Activated CD4-positive, alpha-beta T cell treated with anti-CD3 and anti-CD28 coated beads, Interleukin-2, Interleukin-4, amounts not matched to agents 100 ng/mL and 50 ng/mL, durations not matched to agents 16 hours and 8 hours (primary cell): ENCODE measurements at places on chromosomes 2 and 18.

GRCh38 chr2:218648787-218649100, 10.7 kb downstream of the ZNF142 start:
- no peak for DNase-seq

DNA sequence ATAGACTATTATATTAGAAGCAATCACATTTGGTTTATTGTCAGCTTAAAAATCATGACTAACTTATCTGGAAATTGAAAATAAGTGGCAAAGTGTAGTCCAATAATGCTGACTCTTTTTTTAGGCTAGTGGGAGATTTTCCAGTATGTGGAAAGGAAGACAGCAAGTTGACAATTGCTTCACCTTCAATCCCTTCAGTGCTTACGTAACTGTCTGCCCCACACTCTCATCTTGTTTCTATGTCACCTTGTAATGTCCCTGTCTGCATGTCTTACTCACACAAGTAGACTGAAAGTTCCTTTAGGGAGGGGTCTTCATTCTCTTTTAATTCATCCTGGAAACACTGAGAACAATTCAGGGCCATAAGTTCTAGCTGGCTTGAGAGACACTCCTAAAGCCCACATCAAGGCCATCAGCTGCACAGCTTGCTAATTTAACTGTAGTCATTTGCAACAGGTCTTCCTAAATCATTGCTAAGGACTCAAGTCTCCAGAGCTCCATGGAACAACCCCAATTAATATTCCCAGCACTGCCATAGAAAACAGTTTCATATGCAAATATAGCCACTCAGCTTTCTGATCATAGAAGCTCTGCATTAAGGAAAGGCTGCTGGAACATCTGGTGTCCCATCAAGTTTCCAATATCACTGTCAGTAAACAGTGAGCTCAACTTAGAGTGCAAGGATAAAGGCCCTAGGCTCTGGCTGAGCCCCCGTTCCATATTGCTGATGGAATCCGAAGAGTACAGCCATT, 230.5 kb downstream of the ETAA1 start:
- DNase-seq, result no peak

DNA sequence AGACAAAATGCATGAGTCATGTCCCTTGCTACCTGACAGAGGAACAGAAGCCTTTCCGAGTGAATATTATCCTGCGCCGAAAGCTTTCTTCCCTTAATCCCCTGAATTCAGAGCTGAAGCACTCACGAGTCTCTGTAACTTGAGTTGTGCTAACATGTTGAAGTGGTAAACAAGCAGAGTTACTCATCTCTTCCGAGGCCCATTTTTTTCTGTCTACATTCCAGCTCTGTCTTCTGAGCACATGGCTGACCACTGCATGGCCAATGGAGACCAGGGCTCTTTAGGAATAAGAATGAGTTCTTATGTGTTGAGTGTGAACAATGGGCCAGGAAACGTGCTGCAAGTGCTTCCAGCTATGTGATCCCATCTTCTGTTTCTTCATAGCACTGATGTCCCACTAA, 73.1 kb upstream of the PID1 start:
- no peak for DNase-seq

GRCh38 chr18:2478662-2479061, 92.6 kb downstream of the METTL4 start:
- no peak for DNase-seq

GRCh38 chr18:61943175-61943964, 50.6 kb upstream of the RNF152 start:
- DNase-seq, result no peak

GRCh38 chr2:18659915-18660314, 70.5 kb upstream of the NT5C1B start:
- no peak for DNase-seq

- no peak for DNase-seq
Observed at GRCh38 chr2:176544991-176545956, 276.0 kb downstream of the MTX2 start.

GRCh38 chr2:175742367-175742766, 259.7 kb downstream of the LNPK start:
- no peak for DNase-seq

DNA sequence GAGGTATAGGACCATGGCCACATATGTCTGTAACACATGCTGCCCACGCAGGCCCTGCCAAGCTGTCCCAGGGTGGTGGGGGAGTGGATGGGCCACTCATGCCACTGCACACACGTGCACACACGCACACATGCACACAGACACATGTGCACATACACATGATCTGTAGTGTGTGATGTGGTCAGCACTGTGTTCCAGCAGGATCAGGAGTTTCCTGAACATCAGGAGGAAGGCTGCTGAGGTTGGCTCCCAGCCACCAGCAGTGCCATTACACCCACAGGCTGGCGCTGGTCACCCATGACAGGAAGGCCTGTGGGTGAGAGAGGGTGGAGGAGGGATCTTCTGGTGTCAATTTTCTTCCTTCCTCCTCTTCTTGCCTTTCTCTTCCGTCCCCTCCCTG, 44.7 kb downstream of the POMC start:
- DNase-seq, result no peak

DNA sequence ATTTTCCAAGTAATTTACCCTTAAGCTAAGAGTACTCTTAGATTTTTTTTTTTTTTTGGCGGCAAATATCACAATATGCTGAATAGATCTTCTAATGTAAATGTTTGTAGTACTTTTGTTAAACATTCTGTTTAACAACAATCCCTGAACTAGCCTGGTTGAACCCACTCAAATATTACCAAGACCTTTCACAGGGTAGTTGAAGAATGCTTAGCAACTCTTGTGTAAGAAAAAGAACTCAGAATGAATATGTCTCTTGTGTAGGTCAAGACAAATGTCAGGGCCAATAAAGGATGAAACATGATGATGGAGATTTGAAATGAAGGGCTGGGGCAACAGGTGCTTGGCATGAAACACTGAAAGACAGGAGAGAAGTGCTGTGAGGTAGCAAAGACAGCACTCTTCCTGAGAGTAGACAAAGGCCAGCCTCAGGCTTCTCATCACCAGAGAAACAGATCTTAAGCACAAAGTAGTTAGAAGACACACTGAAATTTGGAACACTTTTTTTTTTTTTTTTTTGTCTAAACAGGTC, 597.3 kb downstream of the ERBB4 start:
- DNase-seq, result no peak

DNA sequence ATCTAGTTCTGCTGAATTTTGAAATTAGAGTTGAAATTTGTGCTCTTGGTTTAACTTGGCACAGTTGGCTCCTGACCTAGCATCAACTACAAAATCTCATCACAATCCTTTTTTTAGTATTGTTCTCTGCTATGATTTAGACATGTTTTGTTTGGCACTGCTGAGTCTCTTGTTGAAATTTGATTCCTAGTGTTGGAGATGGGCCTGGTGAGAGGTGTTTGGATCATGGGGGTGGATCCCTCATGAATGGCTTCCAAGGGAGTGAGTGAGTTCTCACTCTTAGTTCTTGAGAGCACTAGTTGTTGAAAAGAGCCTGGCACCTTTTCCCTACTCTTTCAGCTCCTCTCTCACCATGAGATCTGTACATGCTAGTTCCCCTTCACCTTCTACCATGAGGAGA, 605.6 kb upstream of the SLC39A10 start:
- DNase-seq, result no peak

- no peak for DNase-seq
Observed at GRCh38 chr2:149653831-149654445, 66.4 kb upstream of the MMADHC start.

- DNase-seq, result no peak
Observed at GRCh38 chr2:212001325-212001724, 537.3 kb downstream of the ERBB4 start.

DNA sequence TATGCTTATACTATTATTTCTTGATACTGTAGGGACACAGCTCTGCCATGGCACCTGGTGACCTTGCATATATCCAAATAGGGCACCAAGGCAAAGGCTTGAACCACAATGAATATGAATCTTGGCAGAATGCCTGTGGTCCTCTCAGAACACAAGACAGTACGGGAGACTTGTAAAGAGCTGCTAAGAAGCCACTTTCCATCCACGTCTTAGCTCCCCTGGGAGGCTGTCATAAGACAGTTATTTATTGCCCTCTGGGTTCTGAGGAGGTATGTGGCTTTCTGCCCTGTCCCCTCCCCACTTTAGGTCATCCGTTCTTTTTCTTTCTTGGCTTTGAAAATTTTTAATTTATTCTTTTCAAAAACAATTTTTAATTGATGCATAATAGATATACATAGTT, 29.8 kb upstream of the MRPL33 start:
- no peak for DNase-seq

- DNase-seq, result no peak
Observed at GRCh38 chr18:51479736-51480135, 282.3 kb upstream of the MEX3C start.

DNA sequence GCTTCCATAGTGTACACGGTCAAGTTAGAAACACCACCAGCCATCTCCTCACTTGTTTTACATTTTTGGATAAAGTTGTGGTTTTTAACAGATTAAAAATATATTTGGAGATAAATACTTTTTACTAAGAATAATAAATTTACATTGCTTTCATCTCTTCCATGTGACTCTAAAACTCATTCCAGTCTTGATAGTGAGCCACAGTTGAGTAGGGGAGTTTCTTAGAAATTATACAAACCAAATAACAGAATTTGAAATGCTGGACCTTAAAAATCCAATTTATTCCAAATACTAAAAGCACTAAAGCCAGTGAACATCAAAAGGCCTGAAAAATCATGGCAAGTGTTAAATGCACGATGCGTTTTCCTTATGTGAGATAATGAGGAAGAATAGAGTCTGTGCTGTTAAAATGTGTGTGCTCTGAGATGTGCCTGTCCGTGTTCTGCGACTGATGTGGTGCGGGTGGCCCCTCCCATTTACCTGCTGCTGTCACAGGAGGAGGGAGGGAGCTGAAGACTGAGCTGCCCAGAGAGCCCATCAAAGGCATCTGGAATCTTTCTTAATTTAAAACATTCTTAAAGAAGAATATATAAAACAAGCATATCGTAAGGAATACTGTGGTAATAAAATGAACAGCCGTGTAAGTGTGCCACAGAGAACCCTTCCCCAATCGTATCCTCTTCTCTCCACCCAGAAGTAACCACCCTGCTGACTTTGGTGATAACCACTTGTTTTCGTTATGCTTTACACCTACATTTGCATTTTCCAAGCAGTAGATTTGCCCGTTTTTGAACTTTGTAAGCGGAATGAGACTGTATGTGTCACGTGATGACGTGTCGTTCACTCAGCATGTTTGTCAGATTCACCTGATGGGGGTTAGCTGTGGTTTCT, 57.0 kb upstream of the TXNDC2 start:
- no peak for DNase-seq

- DNase-seq, result no peak
Observed at GRCh38 chr2:215773728-215774127, 239.6 kb downstream of the MREG start.

DNA sequence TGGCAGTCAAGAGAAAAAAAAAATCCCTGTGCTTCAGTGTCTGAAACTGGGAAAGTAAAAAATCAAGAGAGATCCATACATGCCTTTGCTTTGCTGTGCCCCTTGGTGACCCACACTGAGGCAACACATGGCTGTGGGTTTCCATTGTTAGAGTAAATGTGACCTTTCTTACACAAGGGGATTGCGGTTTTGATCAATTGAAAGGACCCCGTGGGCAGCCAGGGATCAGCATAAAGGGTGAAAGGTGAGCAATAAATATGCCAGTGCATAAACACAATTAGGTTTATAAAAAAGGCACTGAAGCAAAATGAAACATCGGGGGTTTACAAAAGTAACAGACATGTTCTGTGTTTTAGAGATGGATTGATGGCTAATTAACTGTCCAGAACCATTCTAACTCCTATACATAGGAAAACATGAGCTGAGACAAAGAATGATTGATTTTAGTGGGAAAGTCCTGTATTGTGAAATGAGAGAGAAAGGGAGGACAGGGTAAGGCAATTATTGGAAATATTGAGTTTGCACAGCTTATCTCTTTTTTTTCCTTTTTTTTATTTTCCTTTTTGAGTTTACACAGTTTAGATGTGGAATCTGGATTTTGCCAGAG, 40.7 kb upstream of the BBS5 start:
- DNase-seq, result no peak

DNA sequence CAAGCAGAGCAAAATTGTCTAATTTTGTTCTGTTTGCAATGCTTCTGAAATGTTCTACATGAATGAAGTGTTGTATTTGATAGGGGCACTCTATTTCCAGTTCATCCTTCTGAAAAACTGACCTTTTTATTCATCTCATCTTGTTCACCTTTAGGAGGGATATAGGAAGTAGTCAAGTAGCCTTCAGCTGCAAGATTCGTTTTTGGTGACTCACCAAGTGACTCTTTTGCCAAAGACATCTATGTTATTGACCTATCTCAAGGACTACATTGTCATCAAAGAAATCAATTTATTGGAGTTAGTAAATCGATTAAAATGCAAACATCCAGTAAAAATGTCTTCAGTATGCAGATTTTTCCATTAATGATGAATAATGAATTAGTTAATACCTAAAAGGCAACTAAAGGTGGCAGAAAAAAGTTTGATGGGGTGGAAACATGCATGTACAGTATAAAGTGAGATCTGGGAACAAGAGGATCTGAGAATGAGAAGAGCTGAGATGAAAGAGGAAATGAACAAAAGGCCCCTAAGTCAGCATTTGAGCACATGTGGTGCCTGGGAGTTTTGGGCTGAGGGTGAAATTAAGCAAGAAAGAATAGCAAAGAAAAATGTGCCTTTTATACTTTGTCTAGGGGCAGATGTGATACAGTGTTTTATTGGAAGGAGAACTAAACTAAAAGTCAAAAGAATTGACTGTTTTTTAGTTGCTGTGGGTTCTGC, 255.1 kb upstream of the LINC00305 start:
- no peak for DNase-seq

- DNase-seq, result no peak
Observed at GRCh38 chr2:82748653-82749052, 1710.4 kb downstream of the SUCLG1 start.

DNA sequence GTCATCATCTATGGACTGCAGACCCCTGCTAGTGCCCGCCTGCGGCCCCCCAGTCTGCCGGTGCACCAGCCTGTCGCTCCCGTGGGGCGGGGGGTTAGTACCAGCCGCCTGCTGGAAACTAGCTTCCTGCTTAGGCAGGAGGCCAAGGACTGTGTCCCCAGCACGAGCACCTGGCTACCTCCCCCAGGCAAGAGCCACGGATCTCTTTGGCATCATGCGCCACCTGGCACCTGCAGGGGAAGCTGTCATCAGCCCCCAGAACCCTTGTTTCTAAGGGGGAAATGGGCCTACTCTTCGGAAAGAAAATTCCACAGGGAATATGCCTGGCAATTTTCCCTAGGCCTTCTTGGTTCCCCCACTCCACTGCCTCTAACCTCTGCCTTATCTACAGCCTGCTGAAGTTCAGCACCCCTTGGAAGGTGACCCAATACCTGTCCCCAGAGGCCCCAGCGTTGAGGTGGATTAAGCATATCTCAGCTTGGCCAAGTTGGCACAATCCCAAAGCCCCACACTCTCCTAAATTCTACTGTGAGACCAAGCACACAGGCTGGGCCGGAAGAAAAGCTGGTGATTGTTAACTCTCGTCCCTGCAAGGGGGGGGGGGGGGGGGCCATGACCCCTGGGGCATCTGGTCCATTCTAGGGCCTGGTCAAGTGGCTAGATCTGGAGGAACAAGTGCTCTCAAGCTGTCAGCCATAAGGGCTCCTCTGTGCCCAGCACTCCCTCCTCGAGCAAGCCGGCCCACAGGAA, 62.0 kb upstream of the POMC start:
- no peak for DNase-seq
